ENCODE measurements at places on chromosomes 7 and 10.
A peak's percentile ranks its signal among the peaks of the same experiment; 100 is the strongest.

DNA sequence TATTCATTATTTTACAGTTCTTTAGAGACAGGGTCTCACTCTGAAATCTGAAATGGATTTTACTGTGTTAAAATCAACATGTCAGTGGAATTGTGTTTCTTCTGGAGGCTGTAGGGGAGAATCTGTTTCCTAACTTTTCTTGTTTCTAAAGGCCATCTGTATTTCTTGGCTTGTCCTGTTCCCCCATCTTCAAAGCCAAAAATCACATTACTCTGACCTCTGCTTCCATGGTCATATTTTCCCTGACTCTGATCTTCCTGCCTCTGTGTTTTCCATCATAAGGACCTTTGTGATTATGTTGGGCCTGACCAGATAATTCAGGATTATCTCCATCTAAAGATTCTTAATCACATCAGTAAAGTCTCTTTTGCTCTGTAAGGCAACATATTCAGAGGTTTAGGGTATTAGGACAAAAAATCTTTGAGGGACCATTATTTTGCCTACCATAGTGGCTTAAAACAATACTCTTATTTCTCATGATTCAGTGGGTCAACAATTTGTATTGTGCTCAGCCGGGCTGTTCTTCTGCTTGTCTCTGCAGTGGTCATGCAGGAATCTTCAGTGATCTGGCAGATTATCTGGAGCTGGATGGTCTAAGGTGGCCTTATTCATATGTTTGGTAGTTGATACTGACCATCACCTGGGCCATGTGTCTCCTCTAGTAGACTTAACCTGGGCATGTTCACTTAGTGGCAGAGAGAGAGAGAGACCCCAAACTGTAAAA, 5.7 kb downstream of the ANLN start:
- no peaks in the 10 kb centered on the region for H3K27me3 ChIP-seq
- peaks cover 75% of the 10 kb centered on the region for H3K36me3 ChIP-seq
- peaks cover 8% of the 10 kb centered on the region for H3K4me1 ChIP-seq
- no peak overlapping the region for H3K4me3 ChIP-seq
- H3K27ac ChIP-seq, result no peak overlapping the region
- no peak for DNase-seq

GRCh38 chr10:33291053-33291592, 43.3 kb downstream of the NRP1 start:
- H3K36me3 ChIP-seq, result no peaks in the 10 kb centered on the region
- DNase-seq, result no peak

DNA sequence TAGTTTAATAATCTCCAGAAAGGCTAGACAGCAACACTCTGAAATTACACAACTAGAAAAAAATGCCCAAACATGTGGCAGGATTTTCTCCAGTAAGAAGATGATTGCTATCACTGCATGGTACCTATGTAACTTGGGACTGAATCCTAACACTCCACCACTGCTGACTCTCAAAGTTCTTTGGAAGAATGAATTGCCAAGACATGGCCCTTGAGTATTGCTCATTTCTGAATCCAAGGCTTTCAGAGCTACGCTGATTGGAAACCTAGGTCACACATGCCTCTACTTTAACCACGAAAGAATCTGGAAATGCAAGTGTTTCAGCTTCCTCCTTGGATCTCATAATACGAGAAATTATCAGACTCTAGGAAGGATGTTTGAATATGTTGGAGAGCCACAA, 167.5 kb upstream of the CELF2 start:
- no peaks in the 10 kb centered on the region for H3K27me3 ChIP-seq
- no peak overlapping the region for H3K27ac ChIP-seq
- no peak overlapping the region for H3K4me3 ChIP-seq
- H3K4me1 ChIP-seq, result no peaks in the 10 kb centered on the region

DNA sequence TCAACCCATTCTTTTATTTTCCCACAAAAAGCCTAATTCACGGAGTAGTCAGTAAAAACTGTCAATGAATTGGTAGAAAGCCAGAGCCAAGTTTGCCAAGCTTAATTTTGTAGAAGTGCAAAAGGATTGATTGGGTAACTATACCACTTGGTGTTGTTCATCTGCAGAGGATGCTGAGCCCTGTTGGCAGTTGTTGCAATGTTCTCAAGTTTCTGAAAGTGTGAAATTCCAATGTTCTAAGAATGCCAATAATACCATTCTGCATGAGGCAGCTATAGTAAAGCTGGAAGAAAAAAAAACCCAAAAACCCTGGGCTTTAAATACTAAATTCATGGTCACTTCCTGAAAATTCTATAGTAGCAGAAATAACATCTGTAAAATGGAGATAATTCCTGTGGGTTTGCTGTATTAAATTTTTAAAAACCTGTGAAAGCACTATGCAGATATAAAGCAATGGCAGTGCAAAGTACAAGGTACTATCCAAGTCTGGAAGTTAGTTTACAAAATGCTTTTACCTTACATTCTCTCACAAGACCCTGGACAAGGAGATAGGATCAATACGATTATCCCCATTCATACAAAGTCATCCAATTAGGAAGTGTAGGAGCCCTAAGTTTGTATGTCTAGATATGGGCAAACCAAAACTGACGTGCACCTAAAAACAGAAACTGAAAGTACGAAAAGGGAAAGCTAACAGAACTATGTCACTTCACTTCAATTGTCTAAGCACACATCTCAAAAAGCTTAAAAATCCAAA, 6.0 kb upstream of the PON1 start:
- peak overlapping the region; percentile 35 for H3K4me3 ChIP-seq
- H3K4me1 ChIP-seq, result peaks cover 61% of the 10 kb centered on the region
- no peaks in the 10 kb centered on the region for H3K27me3 ChIP-seq
- peak; percentile 72 for DNase-seq
- H3K27ac ChIP-seq, result peak overlapping the region; percentile 91

GRCh38 chr10:95329296-95329695, 38.5 kb upstream of the PDLIM1 start:
- no peak for DNase-seq
- no peaks in the 10 kb centered on the region for H3K36me3 ChIP-seq
- peaks cover 12% of the 10 kb centered on the region for H3K4me1 ChIP-seq
- H3K27me3 ChIP-seq, result no peaks in the 10 kb centered on the region

- no peak overlapping the region for H3K27ac ChIP-seq
- DNase-seq, result no peak
- H3K36me3 ChIP-seq, result no peaks in the 10 kb centered on the region
Measured at GRCh38 chr10:89481662-89482061, 53.7 kb downstream of the SLC16A12 start.

- no peak for DNase-seq
- H3K36me3 ChIP-seq, result no peaks in the 10 kb centered on the region
- H3K4me1 ChIP-seq, result peaks cover 22% of the 10 kb centered on the region
- no peak overlapping the region for H3K4me3 ChIP-seq
- no peaks in the 10 kb centered on the region for H3K27me3 ChIP-seq
Measured at GRCh38 chr7:134885967-134886352, 100.3 kb upstream of the AGBL3 start.

GRCh38 chr7:144481833-144482232, 78.3 kb upstream of the NOBOX start:
- no peak overlapping the region for H3K4me3 ChIP-seq
- H3K4me1 ChIP-seq, result no peaks in the 10 kb centered on the region
- DNase-seq, result no peak
- no peaks in the 10 kb centered on the region for H3K36me3 ChIP-seq
- no peak overlapping the region for H3K27ac ChIP-seq

GRCh38 chr7:996079-996872, 13.3 kb downstream of the CYP2W1 start:
- H3K27me3 ChIP-seq, result no peaks in the 10 kb centered on the region
- H3K36me3 ChIP-seq, result no peaks in the 10 kb centered on the region
- peak overlapping the region; percentile 45 for H3K27ac ChIP-seq
- peak; percentile 59 for DNase-seq
- peaks cover 14% of the 10 kb centered on the region for H3K4me1 ChIP-seq

GRCh38 chr10:101161494-101162299, 30.6 kb downstream of the TLX1 start:
- H3K27ac ChIP-seq, result no peak overlapping the region
- H3K27me3 ChIP-seq, result peaks cover 9% of the 10 kb centered on the region
- peak overlapping the region; percentile 42 for H3K4me3 ChIP-seq
- peak; percentile 96 for DNase-seq

- DNase-seq, result no peak
- H3K27me3 ChIP-seq, result no peaks in the 10 kb centered on the region
- H3K4me1 ChIP-seq, result no peaks in the 10 kb centered on the region
- H3K36me3 ChIP-seq, result no peaks in the 10 kb centered on the region
- no peak overlapping the region for H3K27ac ChIP-seq
Measured at GRCh38 chr10:33900596-33900995, 566.1 kb upstream of the NRP1 start.

DNA sequence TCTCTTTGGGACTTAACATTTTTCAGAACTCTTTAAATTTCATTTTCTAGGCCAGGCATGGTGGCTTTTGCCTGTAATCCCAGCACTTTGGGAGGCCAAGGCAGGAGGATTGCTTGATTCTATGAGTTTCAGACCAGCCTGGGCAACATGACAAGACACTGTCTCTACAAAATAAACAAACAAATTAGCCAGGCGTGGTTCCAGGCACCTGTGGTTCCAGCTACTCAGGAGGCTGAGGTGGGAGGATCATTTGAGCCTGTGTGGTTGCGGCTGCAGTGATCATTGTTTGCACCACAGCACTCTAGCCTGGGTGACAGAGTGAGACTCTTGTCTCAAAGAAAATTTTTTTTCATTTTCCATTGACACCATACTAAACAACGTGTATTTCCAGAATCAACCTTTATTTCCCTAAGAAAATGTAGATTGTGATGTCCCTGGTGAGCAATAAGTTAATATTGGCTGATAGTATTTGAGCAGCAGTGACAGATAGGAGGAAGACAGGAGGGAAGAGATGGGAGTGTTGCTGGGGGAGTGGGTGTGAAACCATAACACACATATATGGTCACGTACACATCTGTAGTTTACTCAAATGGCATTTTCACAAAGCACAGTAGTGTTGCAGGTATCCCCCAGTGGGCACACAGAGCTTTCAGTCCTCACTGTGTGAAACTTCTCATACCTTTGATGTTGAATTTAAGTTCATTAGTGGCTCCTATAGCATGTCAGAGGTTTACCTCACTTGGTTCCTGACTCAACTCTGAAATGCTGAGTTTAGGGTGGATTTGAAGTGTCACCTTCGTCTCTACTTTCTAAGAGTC, 205.6 kb downstream of the AUTS2 start:
- peaks cover 81% of the 10 kb centered on the region for H3K4me1 ChIP-seq
- peak; percentile 47 for DNase-seq
- no peaks in the 10 kb centered on the region for H3K36me3 ChIP-seq
- no peaks in the 10 kb centered on the region for H3K27me3 ChIP-seq
- no peak overlapping the region for H3K27ac ChIP-seq

DNA sequence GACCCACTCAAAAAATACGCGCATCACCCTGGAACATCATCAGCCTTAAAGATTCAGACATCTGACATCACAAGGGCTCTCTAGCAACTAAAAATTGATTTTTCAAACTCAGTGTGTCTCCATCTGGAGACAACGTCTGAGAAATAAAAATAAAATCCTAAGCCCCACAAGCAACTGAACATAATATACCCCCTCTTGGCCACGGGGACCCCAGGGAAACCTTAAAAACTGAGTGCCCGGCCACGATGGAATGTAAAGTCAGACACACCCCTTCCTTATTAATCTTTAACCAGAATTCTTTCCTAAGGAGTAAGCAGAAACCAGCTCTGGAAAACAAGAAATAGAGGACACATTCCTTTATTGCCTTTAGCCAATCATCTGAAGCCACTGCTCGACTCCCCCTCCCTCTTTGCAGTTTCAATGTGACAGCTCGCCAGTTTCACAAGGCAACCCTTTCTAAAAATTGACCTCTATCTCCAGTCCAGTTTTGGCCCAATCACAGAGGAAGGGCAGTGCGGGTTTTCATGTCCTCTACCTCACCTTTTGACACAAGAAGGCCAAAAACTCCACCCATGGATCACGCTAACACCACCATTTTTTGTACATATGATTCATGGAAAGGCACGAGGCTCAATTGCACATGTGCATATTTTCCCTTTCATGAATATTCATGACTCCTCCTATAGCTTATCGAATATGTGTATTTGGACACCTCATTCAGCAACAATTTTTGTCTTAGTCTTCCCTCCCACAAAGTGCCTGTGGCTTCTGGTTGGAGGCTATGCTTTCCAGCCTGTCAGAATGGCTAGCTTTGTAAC, 24.2 kb downstream of the IFIT3 start:
- H3K4me1 ChIP-seq, result no peaks in the 10 kb centered on the region
- peak overlapping the region; percentile 46 for H3K27ac ChIP-seq
- H3K27me3 ChIP-seq, result no peaks in the 10 kb centered on the region
- no peak for DNase-seq
- peak overlapping the region; percentile 36 for H3K4me3 ChIP-seq

GRCh38 chr7:123367484-123368122, 166.8 kb downstream of the IQUB start:
- DNase-seq, result peak; percentile 28
- H3K27me3 ChIP-seq, result no peaks in the 10 kb centered on the region
- no peaks in the 10 kb centered on the region for H3K36me3 ChIP-seq
- no peak overlapping the region for H3K27ac ChIP-seq
- no peaks in the 10 kb centered on the region for H3K4me1 ChIP-seq

- no peak overlapping the region for H3K4me3 ChIP-seq
- H3K27ac ChIP-seq, result no peak overlapping the region
- H3K27me3 ChIP-seq, result no peaks in the 10 kb centered on the region
- no peaks in the 10 kb centered on the region for H3K4me1 ChIP-seq
- DNase-seq, result no peak
Measured at GRCh38 chr10:49049660-49050059, 65.7 kb downstream of the VSTM4 start.

GRCh38 chr7:21656796-21657195, 114.0 kb downstream of the DNAH11 start:
- no peak for DNase-seq
- H3K27me3 ChIP-seq, result no peaks in the 10 kb centered on the region
- no peak overlapping the region for H3K4me3 ChIP-seq
- H3K27ac ChIP-seq, result no peak overlapping the region
- no peaks in the 10 kb centered on the region for H3K36me3 ChIP-seq
- H3K4me1 ChIP-seq, result no peaks in the 10 kb centered on the region

DNA sequence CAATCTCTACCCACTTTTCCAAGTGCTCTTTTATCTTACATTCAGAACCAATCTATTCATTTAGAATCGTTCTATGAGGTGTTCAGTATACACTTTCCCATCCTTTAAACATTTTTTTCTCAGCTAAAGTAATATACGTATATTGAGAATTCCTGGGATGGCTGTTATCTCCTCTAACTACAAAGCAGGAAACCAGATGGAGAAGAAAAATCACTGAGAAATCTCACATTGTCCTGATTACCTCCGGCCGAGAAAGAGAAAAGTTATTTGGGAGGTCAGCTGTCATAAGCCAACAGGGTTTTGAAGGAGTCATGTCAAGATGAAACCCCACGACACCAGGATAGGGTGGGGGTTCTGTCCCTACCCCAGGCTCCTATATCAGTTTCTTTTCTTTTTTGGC, 99.2 kb upstream of the KDM7A start:
- no peaks in the 10 kb centered on the region for H3K36me3 ChIP-seq
- peaks cover 7% of the 10 kb centered on the region for H3K27me3 ChIP-seq
- H3K4me1 ChIP-seq, result no peaks in the 10 kb centered on the region
- no peak overlapping the region for H3K4me3 ChIP-seq

DNA sequence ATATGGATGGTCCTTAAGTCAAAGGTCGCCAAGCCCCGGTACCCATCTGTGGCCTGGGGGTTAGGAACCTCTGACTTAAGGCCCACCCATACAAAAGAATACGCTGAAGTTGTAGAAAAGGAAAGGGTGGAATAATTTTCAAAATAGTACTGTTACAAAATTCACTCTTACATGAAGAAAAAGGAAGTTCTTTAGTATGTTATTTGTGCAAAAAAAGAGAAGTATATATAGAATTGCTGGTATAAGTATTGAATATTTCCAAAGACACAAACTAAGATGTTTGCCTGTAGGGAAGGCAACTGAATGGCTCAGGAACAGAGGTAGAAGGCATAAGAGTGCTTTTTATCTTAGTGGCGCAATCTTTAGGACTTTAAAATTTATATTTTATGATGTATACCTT, 78.7 kb downstream of the PRLHR start:
- DNase-seq, result no peak
- no peaks in the 10 kb centered on the region for H3K4me1 ChIP-seq
- no peak overlapping the region for H3K27ac ChIP-seq
- H3K4me3 ChIP-seq, result no peak overlapping the region
- no peaks in the 10 kb centered on the region for H3K27me3 ChIP-seq

All from SJCRH30 (cell line).